Stimulated activated CD8-positive, alpha-beta memory T cell treated with anti-CD3 and anti-CD28 coated beads, Interleukin-7, amount 100 ng/mL, for 1 hour (primary cell): ENCODE measurements at places on chromosomes 7 and 10.

GRCh38 chr7:123845823-123846216 lies 851 bp downstream of the HYAL4 start:
- no peak for DNase-seq

GRCh38 chr10:70693619-70694335 lies 21.5 kb downstream of the ADAMTS14 start:
- no peak for DNase-seq

- DNase-seq, result no peak
These were observed 94.9 kb downstream of the NKX6-2 start for GRCh38 chr10:132690821-132691610.

DNA sequence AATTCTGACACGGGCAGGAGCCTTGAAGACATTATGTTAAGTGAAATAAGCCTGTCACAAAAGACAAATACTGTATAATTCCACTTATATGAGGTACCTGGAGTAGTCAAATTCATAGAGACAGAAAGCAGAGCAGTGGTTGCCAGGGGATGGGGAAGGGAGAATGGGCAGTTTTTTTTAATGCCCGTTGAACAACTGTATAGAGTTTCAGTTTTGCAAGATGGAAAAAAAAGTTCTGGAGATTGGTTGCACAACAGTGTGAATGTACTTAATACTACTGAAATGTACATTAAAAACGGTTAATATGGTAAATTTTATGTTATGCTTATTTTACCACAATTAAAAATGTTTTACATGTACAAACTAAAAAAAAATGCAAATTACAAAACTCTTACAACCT lies 63.6 kb upstream of the EFCAB10 start:
- DNase-seq, result no peak

- no peak for DNase-seq
These were observed 37.8 kb downstream of the STEAP4 start for GRCh38 chr7:88268858-88269257.

DNA sequence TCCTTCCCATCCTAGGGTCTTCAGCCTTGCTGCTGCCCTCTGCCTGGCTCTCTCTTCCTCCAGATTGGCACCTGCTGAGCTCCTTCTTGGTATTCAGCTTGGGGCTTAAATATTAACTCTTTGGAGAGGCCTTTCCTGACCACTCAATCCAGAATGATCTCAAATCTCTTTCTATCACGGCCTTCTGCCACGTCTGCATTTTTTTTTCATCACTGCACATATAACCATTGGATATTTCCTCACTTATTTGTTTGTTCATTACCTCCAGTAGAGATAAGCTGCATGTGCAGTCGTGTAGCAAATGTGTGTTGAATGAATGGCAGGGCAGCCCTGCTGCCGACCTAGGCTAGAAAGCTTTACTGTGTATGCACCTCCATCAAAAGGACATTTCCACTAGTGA lies 51.6 kb upstream of the MPP7 start:
- DNase-seq, result no peak

DNA sequence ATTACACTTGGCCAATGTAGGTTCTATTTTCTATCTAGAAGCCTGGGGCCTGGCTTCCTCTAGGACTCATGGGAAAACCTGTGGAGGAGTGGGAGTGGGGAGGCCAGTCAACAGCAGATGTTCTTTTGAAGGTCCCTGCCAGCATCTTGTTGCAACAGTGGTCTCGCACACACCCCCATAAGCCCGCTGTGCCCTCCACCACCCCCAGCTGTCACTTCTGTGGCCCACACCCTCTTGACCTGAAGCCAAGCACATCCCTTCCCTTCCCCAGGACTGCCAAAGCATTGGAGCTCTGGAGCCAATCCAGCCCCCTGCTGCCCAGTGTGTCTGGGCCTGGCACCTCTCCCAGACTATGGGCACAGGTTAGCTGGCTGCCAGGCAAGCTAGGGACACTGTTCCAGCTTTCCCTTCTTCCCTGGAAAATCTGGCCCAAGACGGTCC lies 1.9 kb upstream of the STX1A start:
- DNase-seq, result no peak

GRCh38 chr7:15856311-15856710 lies 169.8 kb upstream of the MEOX2 start:
- DNase-seq, result no peak
